Activated T-helper 1 cell treated with anti-CD3 and anti-CD28 coated beads, Interleukin-12 subunit alpha, Interleukin-12 subunit beta, Interleukin-2, Interleukin-4 antibody, amounts not matched to agents 30 ng/mL and 10 ng/mL and 1 ng/mL, durations not matched to agents 14 hours and 24 hours and 36 hours (primary cell): ENCODE measurements at places on chromosomes 5 and 9. TPM values are rescaled to one million over a fixed set of nuclear protein-coding genes. Genes with fewer than 3 reads are reported as not detected.

GRCh38 chr5:162274679-162275078 lies 207.1 kb downstream of the GABRG2 start:
- DNase-seq = no peak

- DNase-seq = no peak
Observed at GRCh38 chr9:15867334-15867733, 314.5 kb downstream of the CCDC171 start.

GRCh38 chr5:31492869-31493268 lies 39.0 kb downstream of the DROSHA start:
- DNase-seq = no peak

The FGFR4 gene
- 1.2 and 1.4 TPM in 2 replicates for total RNA-seq

The IL7R gene
- total RNA-seq = 47.2 and 50.8 TPM in 2 replicates

The PCDHGC4 gene
- total RNA-seq = not detected in 2 replicates
